ENCODE measurements at places on chromosomes 3 and 15. TPM values are rescaled to one million over a fixed set of nuclear protein-coding genes. Genes with fewer than 3 reads are reported as not detected.

GRCh38 chr3:168117853-168118313 lies 22.2 kb upstream of the GOLIM4 start:
- no peak for DNase-seq

- no peak for DNase-seq
Observed at GRCh38 chr3:106428565-106428994, 559.8 kb upstream of the CBLB start.

DNA sequence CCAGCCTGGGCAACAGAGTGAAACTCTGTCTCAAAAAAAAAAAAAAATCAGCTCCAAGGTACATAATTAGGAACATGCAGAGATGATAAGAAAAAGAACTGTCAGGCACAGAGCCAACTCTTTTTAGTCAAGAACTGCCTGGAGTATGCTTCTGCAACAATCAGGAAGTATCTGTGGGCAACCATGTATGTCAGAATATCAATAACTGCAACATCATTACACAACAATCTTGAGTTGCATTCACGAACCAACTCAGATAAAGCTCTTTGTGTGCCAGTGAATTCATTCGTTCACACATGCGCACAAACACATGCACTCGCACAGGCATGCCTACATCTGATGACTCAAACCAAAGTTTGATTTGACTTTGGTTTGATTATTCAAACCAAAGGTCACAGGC lies 32.1 kb downstream of the EFHB start:
- no peak for DNase-seq

GRCh38 chr15:39438260-39438659 lies 142.6 kb upstream of the THBS1 start:
- no peak for DNase-seq

DNA sequence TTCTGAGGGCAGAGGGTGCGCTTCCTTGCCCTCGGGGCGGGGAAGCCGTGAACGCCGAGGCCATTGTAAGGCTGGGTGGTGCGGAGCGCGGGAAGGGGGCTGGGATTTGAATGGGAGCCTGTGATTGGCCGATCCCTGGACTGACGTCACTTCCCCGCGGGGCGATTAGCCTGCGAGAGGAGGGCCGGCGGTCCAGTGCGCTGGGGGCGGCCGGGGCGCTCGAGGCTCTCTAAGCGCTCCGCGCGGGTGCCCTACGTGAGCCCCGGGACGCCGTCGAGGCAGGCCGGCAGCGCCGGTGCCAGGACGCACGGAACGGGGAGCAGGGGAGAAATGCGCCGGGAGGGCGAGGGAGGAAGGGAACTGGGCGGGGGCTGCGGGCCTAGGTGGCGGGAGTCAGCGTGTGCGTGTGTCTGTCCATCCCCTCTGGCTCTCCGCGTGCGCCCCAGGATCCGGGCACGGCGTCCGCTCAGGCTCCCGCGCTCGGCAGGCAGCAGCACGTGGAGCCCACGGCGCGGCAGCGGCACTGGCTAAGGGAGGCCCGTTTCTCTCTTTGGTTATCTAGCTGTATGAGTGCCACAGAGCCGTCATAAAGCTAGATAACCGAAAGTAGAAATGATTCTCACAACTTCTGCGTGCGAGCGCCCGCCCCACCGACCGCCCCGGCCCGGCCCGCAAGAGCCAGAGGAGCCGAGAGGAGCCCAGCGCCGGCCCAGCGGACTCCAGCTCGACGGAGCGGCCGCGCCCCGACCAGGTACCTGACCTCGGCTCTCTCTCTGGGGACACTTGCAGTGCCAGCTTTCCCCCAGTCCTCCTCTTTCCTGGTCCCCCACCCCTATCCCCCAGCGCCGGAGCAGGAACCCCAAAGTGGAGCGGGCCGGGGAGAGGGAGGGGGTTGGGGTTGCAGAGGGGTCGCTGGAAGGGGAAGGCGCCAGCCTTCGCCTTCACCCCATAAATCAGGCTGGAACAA lies 33.1 kb upstream of the POLG start:
- no peak for DNase-seq

Gene FETUB
- not detected for polyA plus RNA-seq

Gene INSYN1
- not detected for polyA plus RNA-seq
